NCI-H345 (cell line): ENCODE measurements at places on chromosomes 2 and 18.

DNA sequence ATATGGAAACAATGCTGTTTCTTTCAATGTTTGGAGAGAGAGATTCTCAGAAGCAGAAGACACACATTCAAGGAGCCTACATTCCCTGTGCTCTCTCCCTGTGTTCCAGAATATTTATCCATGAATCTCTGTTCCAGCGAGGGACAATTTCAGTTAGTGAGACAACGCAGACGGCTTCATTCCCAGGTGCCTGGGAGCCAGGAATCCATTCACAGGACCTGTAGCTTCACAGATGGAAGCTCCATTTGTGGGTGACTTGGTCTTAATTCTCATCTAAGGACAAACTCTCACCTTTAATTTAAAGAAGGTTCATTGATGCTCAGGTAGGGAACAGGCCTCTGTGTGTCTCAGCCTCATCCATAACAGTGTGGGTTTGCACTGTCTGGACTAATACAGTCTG is 1156.6 kb downstream of the RPIA start:
- DNase-seq, result no peak

- DNase-seq, result no peak
Measured at GRCh38 chr2:101736233-101736632, 38.7 kb downstream of the MAP4K4 start.

DNA sequence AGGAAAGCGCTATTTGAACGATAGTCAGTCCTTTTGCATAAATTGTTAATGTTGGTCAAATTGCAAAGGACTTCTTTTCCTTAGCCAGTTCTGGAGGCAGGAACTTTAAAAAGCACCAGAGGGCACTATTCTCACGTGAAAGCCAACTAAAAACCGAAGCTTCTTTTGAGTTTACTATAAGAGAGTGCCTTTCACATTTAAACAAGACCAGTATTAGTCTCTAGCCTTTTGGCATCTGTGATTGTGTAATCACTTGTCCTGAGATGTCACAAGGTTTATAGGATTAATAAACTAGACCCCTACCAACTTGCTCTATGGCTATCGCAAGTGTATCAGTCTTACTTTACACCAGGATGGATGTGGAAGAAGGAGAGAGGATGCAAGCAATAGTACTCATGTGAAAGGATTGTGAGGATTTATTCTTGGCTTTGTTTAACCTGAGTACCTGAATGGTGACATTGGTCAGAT is 14.4 kb upstream of the STAT4 start:
- peak; percentile 42 for DNase-seq

- DNase-seq, result no peak
Measured at GRCh38 chr2:39325966-39326365, 82.2 kb upstream of the CDKL4 start.

- DNase-seq, result no peak
Measured at GRCh38 chr2:160376576-160376975, 117.0 kb downstream of the RBMS1 start.

DNA sequence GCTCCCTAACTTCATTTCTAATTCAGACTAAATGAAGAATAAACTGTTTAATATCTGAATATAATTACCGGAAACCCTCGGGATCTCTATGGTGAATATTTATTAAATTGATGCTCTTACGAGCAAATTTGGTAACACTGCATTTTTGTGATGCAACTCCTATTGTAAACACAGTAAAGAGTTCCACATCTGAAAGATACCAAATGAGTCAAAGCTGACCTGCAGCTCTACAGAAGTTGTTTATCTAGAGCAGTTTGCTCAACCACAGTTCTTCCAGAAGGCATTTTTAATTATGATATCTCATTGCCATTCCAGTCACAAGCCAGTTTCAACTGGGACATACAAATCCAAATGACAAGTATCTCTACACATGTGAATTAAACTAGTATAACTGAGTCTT is 129.7 kb downstream of the PKP4 start:
- DNase-seq, result no peak

DNA sequence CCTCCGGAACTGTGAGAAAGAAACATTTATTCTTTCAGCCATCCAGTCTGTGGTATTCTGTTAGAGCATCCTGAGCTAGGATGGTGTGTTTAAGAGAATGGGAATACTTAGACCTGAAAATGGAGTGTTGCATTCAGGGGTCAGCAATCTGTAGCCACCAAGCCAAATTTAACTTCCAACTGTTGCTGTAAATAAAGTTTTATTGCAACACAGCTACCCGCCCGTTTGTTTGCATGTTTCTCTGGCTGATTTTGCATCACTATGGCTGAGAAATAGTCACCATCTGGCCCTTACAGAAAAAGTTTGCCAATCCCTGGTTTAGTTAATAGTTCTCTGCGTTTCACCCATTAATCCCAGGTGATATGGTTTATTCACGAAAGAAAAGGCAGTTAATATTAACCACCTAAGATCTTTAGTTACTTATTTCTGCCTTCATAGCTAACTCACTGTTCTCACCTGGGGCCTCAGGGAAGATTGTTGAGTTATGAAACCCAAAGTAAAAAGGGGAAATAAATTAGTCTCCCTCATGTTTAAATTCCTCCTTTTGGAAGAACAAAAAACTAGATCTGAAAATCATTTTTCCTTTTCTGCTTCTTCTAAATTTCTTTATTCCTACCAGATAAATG is 9.5 kb upstream of the CYS1 start:
- DNase-seq, result no peak
